Stimulated activated CD8-positive, alpha-beta memory T cell treated with anti-CD3 and anti-CD28 coated beads, Interleukin-15, amount 100 ng/mL, for 1 hour (primary cell): ENCODE measurements at places on chromosomes 2 and 18.
A peak's percentile ranks its signal among the peaks of the same experiment; 100 is the strongest.

- no peak for DNase-seq
Measured at GRCh38 chr2:127235082-127235702, 15.1 kb upstream of the CYP27C1 start.

- DNase-seq, result no peak
Measured at GRCh38 chr2:12637754-12638153, 79.0 kb upstream of the TRIB2 start.

DNA sequence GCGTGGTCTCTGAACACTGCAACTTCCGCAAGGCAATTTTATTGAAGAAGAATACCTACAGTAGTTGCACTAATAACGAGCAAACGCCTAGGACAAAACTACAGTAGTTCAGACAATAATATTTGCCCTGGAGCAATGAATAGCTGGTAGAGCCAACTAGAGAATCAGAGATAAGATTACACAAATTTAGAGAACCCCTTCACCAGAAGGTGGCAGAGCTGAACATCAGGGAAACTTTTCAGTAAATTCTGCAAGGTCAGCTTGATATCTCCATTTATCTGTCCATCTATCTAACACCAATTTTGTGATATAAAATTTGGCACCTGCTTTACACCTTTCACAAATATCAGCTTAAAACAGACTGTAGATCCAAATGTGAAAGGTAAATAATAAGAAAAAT is 43.8 kb downstream of the CDH19 start:
- DNase-seq, result no peak

- no peak for DNase-seq
Measured at GRCh38 chr2:203802342-203803052, 65.1 kb upstream of the CTLA4 start.

- DNase-seq, result no peak
Measured at GRCh38 chr18:23460285-23461273, 7.5 kb downstream of the RIOK3 start.

DNA sequence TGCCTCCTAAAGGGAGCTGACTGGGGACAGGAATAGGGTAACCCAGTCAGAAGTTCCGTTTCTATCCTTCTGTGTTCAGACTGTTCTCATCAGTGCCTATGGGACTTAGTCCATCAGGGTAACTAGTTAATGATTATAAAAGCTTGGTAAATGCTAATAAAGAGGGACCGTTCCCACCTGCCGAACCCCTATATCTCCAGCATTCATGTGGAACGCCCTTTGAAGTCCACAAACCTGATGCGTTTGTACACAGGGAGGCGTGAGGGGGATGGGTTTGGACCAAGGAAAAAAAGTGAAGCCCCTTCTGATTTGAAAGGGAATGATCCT is 112.9 kb downstream of the CDK15 start:
- DNase-seq, result no peak

- no peak for DNase-seq
Measured at GRCh38 chr2:175393851-175394250, 212.3 kb upstream of the ATP5MC3 start.

DNA sequence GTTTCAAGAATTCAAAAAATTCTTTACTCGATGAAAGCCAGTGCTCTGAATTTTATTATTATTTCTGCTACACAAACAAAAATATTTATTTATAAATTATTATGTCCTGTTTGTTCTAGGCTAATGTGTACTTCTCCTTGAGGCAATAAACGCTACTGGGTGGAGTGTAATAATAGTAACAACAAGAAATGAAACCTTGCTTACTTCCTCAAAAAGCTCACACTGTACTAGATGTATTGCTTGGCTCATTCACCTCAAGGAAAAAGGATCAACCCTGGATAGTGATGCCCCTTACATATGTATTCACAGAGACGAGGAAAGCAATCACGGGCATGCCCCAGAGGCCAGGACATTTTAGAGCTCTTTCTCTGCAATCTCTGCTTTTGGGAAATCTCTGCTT is 685.6 kb upstream of the NXPH2 start:
- no peak for DNase-seq

DNA sequence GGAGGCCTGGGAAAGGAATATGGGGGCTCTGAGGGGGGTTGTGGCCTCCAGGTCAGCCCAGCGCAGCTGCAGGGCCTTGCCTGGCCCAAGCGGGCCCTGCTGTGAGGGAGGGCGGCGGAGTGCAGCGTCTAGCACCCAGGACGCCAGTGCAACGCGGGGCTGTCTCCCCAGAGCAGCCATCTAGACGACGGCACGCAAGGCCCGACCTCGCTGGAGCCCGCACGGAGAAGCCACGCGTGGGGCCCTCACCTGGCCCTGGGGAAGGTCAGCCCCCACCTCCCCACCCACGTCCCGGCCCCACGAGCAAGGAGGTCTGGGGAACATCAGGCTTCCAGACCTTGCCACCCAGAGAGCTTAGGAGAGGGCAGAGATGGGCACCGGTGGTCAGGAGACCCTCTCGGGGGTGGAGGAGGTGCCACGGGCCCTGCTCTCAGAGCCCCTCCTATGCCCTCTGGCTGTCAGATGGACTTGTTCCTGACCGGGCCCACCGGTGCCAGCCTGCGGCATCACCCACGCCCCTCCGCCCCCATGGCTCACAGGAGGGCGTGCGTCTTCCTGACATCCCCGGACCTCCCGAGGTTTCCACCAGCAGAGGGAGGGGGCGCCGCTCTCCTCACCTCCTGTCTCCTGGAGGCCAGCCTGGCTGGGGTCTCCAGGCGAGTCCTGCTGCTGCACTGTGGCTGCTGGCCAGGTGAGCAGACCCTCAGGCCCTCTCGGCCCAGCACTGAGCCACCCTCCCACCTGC is 17.0 kb downstream of the GPR35 start:
- no peak for DNase-seq

GRCh38 chr2:181399027-181399426 is 58.2 kb upstream of the ITGA4 start:
- DNase-seq, result no peak

DNA sequence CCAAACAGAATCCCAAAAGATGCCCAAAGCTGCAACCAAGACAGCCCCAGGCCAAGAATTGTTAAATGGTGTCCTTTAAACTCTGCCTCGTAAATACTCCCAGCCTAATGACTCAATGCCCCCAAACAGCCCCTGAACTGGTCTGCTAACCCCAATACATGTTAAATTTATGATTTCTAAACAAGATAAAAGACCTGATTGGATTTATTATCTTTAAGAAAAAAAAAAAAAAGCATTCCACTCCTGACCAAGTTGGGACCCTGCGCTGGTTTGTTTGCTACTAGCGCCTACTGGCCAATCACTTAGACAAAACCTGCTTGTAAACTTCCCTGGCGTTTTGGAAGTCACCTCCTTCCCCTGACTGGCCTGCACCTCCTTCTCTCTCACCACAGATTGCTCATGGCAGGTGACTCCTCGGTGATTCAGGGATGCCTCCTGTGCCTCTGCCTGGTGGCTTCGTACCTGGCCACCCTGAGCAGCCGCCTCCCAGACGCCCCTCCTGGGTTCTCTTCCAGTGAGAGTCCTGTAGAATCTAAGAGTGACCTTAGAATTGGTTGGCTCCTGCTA is 121.3 kb downstream of the BCL11A start:
- no peak for DNase-seq

DNA sequence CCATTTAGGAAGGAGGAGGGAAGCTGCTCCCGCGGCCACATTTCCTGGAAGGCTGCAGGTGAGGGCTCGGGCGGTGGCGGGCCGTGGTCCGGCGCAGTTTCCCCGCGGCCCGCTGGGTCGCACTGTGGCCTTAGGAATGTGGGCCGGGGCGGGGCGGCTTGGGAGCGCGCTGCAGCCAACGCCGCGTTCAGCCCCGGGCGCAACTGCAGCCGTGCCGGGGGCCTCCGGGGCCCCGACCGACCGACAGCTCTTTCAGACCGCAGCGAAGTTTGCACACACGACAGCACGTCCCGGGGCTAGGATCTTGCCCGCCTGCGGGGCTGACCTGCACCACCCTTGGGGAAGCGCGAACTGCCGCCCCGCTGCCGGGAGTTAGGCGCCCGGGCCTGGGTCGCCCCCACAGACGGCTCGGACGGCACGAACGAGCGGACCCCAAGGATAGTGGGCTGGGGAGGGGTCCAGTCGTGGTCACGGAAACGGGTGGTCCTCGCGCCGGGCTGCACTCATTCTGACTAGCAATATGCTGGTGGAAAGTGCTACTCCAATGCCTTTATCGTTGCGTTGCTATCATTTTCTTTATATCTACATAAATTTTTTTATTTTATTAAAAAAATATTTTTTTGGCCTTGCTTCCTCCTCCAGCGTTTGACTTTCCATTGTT is 69.9 kb upstream of the DLX2 start:
- DNase-seq, result peak; percentile 20

DNA sequence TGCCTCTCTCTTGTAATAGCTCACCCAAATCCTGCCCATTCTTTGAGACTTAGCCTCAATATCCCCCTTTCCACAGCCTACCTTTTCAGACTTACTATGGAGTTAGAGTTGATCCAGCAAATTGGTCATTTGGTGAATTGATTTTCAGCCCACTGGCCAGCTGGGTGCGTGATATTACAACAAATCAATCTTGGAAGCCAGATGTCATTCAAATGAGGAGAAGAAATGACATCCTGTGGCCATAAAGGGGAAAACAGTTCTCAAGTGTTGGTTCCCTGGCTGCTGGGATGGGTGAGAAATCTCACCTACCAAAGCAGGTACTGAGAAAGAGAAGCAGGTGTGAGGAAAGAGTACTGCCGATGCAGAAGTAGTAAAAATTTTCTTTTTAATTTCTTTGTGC is 36.7 kb upstream of the FOXI3 start:
- DNase-seq, result no peak

GRCh38 chr2:217573571-217573970 is 429.2 kb downstream of the TNS1 start:
- no peak for DNase-seq

GRCh38 chr2:141207036-141207385 is 923.8 kb downstream of the LRP1B start:
- no peak for DNase-seq

- DNase-seq, result no peak
Measured at GRCh38 chr2:143246815-143247744, 117.9 kb downstream of the ARHGAP15 start.

GRCh38 chr2:105646774-105647076 is 98.0 kb upstream of the NCK2 start:
- no peak for DNase-seq

GRCh38 chr18:2889761-2890192 is 43.0 kb downstream of the EMILIN2 start:
- no peak for DNase-seq

GRCh38 chr2:196900843-196901242 is 25.7 kb downstream of the PGAP1 start:
- no peak for DNase-seq

GRCh38 chr18:37343542-37343851 is 222.1 kb downstream of the CELF4 start:
- no peak for DNase-seq

DNA sequence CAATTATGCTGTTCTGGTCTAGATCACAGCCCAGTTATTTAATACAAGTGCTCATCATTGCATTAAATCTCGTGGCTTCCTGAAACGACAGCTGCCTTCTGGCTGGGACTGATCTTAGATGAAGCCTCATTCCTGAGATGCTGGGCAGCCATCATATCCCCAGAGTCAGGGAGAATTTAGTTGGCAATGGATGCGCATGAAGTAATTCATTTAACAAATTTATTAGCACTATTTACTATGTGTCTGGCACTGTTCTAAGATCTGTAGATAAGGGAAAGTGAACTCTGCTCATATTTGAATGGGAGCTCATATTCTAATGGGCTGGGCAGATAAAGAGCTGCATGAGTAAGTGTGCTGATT is 244.7 kb downstream of the KCNS3 start:
- no peak for DNase-seq

DNA sequence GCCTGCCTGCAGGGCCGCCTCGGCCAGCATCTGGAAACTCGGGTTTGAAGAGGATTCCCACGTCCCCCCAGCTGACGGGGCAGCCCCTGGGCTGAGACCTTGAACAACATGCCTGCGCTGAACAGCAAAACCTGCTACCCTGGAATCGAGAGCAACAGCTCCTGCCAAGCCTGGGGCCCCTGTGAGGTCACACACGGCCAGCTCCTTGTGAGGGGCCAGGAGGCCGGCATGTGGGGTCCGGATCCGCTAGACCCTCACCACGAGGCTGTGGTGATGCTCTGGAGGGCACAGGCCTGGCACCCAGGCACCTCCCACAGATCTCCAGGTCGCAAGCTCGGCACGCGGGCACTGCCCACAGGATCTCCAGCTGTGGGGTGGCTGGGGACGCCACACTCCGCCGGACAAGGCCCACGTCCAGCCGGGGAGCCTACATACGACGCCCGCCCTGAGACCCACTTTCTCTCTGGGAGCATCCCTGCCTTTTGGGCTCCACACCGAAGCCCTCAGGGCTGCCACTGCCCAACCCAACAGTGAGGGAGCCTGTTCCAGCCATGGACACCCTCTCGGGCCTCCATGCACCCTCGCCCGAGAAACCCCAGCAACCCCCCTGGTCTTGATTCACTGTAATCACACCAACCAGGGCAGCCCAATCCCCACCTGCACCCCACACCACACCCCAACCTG is 34.1 kb downstream of the SLC66A2 start:
- DNase-seq, result no peak

- no peak for DNase-seq
Measured at GRCh38 chr2:60309941-60310660, 243.4 kb downstream of the BCL11A start.

DNA sequence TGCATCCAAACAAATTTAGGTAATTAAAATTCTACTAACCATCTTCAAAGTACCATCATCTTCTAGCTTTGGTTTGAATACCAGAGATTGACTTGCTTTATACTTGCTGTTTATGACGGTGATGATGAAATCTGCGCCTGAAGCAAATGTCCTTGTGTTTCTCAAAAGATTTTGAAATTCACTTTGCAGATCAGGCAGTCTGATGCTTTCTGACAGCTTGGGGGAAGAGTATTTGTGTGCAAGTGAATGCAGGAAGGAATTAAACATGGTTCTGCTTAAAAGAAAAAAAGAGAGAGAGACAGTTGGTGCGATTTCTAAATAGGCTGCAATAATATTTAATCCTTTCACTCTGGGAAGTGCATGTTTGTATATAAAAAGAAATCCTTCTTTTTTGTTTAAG is 29.6 kb downstream of the CSRNP3 start:
- DNase-seq, result no peak

DNA sequence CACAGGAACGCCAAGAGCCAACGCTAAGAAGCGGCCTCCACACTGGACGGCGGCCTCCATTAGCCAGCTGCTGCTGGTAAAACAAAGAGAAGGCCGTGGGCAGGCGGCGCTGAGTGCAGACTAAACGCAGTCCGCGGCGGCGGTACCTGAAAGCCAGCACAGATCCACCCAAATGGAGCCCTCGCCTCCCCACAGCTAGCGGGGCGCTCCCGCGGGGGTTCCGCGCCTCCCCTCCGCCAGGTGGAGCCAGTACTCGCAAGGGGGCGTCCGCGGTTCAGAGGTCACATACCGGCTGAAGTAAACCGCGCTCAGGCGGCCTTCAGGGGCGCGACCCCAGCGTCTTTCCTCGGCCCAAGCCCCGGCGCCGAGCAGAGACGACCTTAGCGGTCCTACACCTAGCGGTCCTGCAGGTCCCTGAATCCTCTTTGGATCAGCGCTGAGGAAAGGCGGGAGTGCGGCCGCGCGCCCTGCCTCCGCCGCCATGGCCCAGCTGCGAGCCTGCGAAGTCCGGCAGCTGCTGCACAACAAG is 293.1 kb upstream of the ERBB4 start:
- DNase-seq, result no peak
